ENCODE measurements at places on chromosomes 6 and 20.

GRCh38 chr6:27777614-27778355 is 134.4 kb downstream of the OR2B2 start:
- no peak for DNase-seq

DNA sequence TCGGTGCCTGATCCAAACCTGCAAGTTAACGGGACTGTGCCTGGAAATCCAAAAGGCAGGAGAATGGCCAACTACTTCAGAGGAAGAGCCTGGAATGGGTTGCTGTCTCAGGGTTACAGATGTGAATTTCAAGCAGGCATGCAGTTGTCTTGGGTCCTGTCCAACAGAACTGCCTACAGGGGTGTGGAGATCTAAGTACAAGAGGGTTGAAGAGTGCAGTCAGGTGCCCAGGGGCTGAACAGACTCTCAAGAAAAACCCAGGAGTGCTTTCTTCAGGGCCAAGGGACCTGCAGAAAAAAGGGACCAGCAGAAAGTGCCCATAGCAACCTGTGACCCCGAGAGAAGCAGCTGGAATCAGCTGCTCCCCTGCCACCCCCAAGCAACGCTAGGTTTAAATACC is 71.0 kb downstream of the PREP start:
- DNase-seq, result no peak

GRCh38 chr6:33505548-33506370 is 51.4 kb downstream of the ZBTB9 start:
- no peak for DNase-seq

DNA sequence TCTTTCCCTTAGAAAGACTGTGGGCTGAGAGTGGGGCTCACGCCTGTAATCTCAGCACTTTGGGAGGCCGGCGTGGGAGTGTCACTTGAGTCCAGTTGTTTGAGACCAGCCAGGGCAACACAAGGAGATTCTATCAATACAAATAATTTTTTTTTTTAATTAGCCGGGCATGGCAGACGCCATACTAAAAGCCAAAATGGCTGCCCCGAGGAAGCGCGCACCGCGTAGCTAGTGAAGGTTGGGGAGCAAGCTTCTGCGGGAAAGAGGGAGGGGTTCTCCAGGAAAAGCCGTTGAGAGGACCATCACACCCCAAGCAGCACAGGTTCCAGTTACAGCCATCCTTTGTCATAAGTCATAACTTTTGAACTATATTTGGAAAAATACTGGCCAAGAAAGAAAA is 21.3 kb upstream of the PNRC1 start:
- DNase-seq, result no peak

GRCh38 chr20:56426026-56426425 is 14.0 kb downstream of the CASS4 start:
- no peak for DNase-seq

All from LNCaP clone FGC (cell line).